Cerebellar nuclear complex (tissue), 1 donor: ENCODE measurements at places on chromosomes 6 and 20.

- no peak for DNase-seq
These were observed 1.3 kb upstream of the SMLR1 start for GRCh38 chr6:130825772-130826441.

DNA sequence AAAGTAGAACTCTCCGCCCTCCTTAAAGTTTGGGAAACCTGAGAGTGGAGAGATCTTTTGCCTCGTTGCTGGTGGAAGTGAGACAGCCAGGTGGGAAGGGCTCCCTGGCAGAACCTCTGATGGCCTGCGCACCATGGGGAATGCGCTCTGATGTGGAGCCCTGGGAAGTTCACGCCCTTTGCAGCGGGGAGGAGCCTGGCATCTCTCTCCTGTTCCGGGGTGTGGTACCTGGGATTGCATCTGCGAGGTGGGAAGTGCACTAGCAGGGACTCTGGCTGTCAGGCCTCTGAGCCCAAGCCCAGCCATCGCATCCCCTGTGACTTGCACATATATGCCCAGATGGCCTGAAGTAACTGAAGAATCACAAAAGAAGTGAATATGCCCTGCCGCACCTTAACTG, 159.8 kb downstream of the AKAP7 start:
- no peak for DNase-seq

- DNase-seq, result no peak
These were observed 186.2 kb upstream of the TNFAIP3 start for GRCh38 chr6:137680705-137681346.

DNA sequence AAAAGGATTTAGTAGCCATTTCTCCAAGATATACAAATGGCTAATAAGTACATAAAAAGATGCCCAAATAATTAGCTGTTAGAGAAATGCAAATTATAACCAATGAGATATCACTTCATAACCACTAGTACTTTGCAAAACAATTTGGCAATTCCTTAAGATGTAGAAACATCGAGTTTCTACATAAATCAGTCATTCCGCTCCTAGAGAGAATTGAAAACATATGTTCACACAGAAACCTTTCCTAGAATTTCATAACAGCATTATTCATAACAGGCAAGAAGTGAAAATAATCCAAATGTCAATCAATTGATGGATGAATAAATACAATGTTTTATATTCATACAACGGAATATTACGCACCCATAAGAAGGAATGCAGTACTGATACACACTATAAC, 20.5 kb upstream of the NT5E start:
- no peak for DNase-seq

- no peak for DNase-seq
These were observed 125.9 kb upstream of the TNFAIP3 start for GRCh38 chr6:137740967-137741761.

- DNase-seq, result no peak
These were observed 925.0 kb upstream of the MAN1A1 start for GRCh38 chr6:120274547-120274946.

- DNase-seq, result no peak
These were observed 107.8 kb downstream of the TOX2 start for GRCh38 chr20:44022464-44022863.

DNA sequence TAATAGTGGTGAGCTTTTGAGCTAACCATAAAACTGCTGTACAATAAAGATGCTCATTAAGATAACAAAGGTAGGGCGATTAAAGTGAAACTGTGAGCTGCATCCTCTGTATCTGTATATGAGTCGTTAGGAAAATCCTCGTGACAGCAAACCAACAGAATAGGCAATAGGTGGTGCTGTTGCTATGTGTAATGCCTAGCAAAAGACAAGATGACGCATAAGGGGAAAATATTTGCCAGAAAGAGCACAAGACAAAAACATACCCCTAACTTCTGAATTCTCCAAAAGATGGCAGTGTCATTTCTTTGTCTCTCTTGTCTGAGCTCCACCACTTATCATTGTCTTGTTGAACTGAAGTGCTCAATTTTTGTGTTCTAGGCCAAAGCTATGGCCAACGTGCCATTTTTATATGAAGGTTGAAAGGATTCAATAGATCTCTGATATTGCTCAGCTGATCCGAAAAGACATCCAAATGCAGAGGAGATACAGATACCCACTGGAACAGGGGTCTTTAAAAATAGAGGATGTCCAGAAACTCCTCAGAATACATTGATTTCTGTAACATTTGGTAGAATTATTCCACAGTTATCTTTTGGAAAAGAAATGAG, 56.3 kb upstream of the ANKEF1 start:
- DNase-seq, result peak; percentile 50

DNA sequence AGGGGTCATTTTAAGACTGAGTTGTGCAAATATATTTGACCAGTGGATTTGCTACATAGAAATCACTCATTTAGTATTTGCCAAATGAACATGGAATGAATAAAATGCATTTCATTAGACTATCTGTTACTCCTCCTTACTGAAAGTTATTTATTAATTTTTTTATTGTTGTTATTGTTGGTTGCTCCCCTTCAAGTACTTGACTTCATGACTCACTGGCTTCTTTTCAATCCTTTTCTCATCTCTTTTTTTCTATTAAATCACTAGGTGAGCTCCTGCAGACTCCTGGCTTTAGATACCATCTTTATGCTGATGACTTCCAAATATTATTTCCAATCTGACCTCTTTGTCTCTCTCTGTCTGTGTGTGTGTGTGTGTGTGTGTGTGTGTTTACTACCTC, 192.2 kb upstream of the FAM83B start:
- no peak for DNase-seq

- no peak for DNase-seq
These were observed 891 bp upstream of the POU3F2 start for GRCh38 chr6:98833307-98834059.

GRCh38 chr6:7624796-7625710, 35.1 kb downstream of the SNRNP48 start:
- no peak for DNase-seq

DNA sequence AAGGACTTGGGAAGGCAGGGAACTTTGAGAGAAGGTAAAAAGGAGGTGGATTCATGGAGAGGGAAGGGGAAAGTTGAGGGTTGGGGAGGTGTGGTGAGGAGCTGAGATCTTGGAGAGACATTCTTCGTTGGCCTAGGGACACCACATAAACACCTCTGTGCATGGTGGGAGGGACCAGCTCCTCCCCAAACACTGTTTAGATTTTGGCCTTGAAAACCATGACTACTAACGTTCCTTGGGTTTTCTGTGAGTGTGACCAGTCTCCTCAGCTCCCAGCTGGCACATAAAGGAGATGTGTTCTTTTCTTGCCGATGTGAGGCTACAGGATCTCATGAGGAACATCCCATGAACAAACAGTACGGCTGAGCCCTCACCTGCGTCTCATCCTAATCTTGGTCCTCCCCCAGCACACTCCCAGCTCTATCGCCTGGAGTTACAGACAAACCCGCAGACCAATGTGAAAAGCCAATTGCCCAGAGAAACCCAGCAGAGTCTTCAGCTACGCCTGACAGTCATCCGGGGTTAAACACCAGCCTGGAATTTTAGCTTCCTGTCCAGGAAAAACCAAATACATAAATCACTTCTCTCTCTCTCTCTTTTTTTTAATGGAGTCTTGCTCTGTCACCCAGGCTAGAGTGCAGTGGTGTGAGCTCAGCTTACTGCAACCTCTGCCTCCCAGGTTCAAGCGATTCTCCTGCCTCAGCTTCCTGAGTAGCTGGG, 22.0 kb upstream of the DDR1 start:
- no peak for DNase-seq

GRCh38 chr6:126054258-126054702, 67.9 kb downstream of the TRMT11 start:
- DNase-seq, result no peak

DNA sequence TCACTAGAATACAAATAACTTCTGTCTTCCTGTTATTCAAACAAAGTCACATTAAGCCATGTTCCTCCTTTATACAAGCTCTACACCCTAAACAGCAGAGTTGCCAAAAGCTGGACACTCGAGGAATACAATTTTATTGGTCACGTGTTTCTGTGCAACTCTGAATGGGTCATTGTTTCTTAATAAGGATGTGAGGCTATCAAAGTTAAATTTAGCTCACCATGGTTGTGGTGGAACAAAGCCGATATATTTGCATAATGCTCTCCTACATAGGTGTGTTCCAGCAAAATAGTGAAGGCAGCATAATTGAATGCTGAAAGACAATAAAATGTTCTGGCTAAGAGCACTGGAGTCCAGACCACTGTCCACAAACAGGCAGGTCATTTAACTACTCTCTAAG, 36.9 kb upstream of the CD2AP start:
- DNase-seq, result no peak

DNA sequence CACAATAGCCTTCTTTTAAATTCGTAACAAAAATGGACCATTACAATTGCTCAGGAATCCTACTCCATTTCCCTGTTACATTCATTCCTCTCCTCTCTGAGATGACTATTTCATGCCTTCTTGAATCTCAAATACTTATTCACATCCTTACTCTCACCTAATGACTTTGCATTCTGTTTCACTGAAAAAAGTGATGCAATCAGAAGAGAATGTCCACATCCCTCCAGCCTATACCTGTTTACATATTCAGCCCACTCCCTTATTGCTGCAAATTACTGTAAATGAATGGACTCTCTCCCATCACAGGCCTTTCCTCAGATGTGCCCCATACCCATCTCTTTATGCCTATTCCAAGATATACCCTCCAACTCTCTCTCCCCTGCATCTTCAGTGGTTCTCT, 8.6 kb downstream of the TAAR1 start:
- no peak for DNase-seq

- no peak for DNase-seq
These were observed 38.2 kb downstream of the MYLIP start for GRCh38 chr6:16166871-16167608.

- no peak for DNase-seq
These were observed 124.9 kb downstream of the GJA10 start for GRCh38 chr6:90019216-90019615.

- no peak for DNase-seq
These were observed 392.6 kb upstream of the MARCKS start for GRCh38 chr6:113464536-113464935.

GRCh38 chr6:125773387-125774341, 17.1 kb upstream of the NCOA7 start:
- DNase-seq, result no peak

- DNase-seq, result no peak
These were observed 125.9 kb downstream of the NCOA3 start for GRCh38 chr20:47627540-47627939.

GRCh38 chr20:11918391-11918845, 725 bp downstream of the BTBD3 start:
- no peak for DNase-seq

GRCh38 chr6:65113581-65113980, 593.4 kb downstream of the EYS start:
- DNase-seq, result no peak
